ENCODE measurements at places on chromosomes 1 and 21. TPM values are rescaled to one million over a fixed set of nuclear protein-coding genes. Genes with fewer than 3 reads are reported as not detected.

The PRAMEF2 gene
- not detected for total RNA-seq

The KRTAP19-1 gene
- not detected for total RNA-seq

The GBP7 gene
- total RNA-seq: not detected

The CD52 gene
- total RNA-seq: not detected

The DMBX1 gene
- 0.99 TPM for total RNA-seq

The C1QA gene
- not detected for total RNA-seq

The DHDDS gene
- total RNA-seq: 23.6 TPM
